ENCODE measurements at places on chromosomes 5 and 9. TPM values are rescaled to one million over a fixed set of nuclear protein-coding genes. Genes with fewer than 3 reads are reported as not detected.

The PRDM9 gene
- not detected for total RNA-seq

The ZNF618 gene
- total RNA-seq = 0.94 TPM

The KIF12 gene
- total RNA-seq = not detected

The GFRA3 gene
- total RNA-seq = not detected

The OR1Q1 gene
- total RNA-seq = not detected

The SOHLH1 gene
- not detected for total RNA-seq

The ADAMTS2 gene
- total RNA-seq = 0.21 TPM

The NUTM2G gene
- total RNA-seq = not detected

The SLC36A2 gene
- not detected for total RNA-seq

The TLX3 gene
- total RNA-seq = not detected

The TAS2R1 gene
- not detected for total RNA-seq

The RXRA gene
- total RNA-seq = 11.2 TPM

The RGS3 gene
- total RNA-seq = 15.4 TPM

The PCSK1 gene
- not detected for total RNA-seq

The LAMC3 gene
- 0.73 TPM for total RNA-seq

The PCA3 gene
- under 0.01 TPM for total RNA-seq

The DNM1 gene
- total RNA-seq = 1.4 TPM

The GDF9 gene
- 0.42 TPM for total RNA-seq

The DMGDH gene
- not detected for total RNA-seq

The PCDHB5 gene
- 0.10 TPM for total RNA-seq

The CYLC2 gene
- total RNA-seq = not detected

The FAM221B gene
- not detected for total RNA-seq

The F2RL2 gene
- total RNA-seq = 0.10 TPM

The WNK2 gene
- 0.10 TPM for total RNA-seq

The CTXN3 gene
- total RNA-seq = not detected

The ANKRD34B gene
- total RNA-seq = 0.10 TPM

The SURF2 gene
- total RNA-seq = 9.0 TPM

The SLC27A6 gene
- total RNA-seq = not detected

The C9orf153 gene
- 1.9 TPM for total RNA-seq

The POU5F2 gene
- total RNA-seq = 3.0 TPM

All from mononuclear cell (primary cell).